PC-9 (cell line): ENCODE measurements at places on chromosomes 1 and 21. TPM values are rescaled to one million over a fixed set of nuclear protein-coding genes. Genes with fewer than 3 reads are reported as not detected.

DNA sequence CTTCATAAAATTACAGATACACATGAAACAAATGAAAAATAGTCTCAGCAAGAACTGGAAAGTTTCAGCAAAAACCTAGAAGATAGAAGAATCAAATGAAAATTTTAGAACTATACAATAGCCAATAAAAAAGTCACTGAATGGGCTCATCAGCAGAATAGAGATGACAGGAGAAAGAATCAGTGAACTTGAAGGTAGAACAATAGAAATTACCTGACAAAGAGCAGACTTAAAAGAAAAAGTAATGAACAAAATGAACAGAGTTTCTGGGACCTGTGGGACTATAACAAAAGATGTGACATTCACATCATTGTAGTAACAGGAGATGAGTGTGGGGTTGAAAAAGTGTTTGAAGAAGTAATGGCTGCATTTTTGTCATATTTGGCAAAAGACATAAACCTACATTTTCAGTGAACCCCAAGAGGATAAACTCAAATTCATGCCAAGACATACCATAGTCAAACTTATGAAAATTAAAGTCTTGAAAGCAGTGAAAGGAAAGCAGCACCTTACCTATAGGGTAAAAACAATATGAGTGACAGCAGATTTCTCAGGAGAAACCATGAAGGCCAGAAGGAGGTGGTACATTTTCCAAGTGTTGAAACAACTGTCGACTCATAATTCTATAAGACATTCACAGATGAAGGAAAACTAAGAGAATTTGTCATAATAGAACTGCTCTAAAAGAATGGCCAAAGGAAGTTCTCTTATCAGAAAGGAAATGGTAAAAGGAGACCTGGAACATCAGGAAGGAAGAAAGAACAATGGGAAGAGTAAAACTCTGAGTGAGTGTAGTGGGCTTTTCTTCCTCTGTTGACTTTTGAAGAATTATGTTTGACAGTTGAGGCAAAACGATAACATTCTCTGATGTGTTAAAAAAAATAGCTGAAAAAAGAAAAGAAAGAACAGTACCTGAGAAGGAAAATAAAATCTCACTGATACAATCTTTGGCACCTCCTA is 23.5 kb downstream of the NTPCR start:
- no peaks in the 10 kb centered on the region for H3K4me1 ChIP-seq
- DNase-seq: no peak
- no peak overlapping the region for H3K27ac ChIP-seq
- H3K27me3 ChIP-seq: no peaks in the 10 kb centered on the region
- H3K36me3 ChIP-seq: peaks cover 40% of the 10 kb centered on the region
- no peak overlapping the region for H3K4me3 ChIP-seq

GRCh38 chr1:147762233-147763024 is 2.0 kb upstream of the GJA5 start:
- peaks cover 64% of the 10 kb centered on the region for H3K4me1 ChIP-seq
- H3K27me3 ChIP-seq: no peaks in the 10 kb centered on the region
- H3K27ac ChIP-seq: peak overlapping the region; percentile 79

DNA sequence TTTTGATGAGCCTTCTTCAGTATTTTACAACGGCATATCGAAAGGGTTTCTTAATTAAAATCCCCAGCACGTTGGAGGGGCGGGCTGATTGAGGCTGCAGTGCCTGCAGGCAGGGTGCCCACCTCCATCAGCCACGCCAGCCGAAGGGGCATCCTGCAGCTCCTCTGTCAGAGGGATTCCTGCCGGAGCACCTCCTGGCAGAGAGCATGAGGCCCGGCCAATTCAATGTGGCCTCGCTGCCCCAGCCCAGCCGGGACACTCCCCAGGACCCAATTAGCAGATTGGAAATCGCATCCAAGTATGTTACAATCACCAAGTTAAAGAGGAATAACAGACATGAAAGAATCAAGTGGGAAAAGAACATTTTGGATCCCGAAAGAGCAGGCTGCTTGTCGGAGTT is 216.6 kb downstream of the ST6GALNAC3 start:
- no peak overlapping the region for H3K27ac ChIP-seq
- DNase-seq: no peak
- no peaks in the 10 kb centered on the region for H3K36me3 ChIP-seq
- no peaks in the 10 kb centered on the region for H3K4me1 ChIP-seq
- H3K27me3 ChIP-seq: no peaks in the 10 kb centered on the region

Gene AADACL3
- not detected in 2 replicates for total RNA-seq

GRCh38 chr1:109389638-109390341 is 7.9 kb downstream of the SORT1 start:
- peaks cover 28% of the 10 kb centered on the region for H3K4me1 ChIP-seq
- H3K4me3 ChIP-seq: no peak overlapping the region
- H3K27ac ChIP-seq: no peak overlapping the region
- H3K27me3 ChIP-seq: no peaks in the 10 kb centered on the region
- no peak for DNase-seq
- H3K36me3 ChIP-seq: no peaks in the 10 kb centered on the region

Gene AIM2
- not detected in 2 replicates for total RNA-seq

- peaks cover 18% of the 10 kb centered on the region for H3K4me1 ChIP-seq
- DNase-seq: no peak
- H3K4me3 ChIP-seq: peak overlapping the region; percentile 81
- H3K36me3 ChIP-seq: 0 out of 2 replicates have a peak, but pooled peaks cover 5% of the 10 kb centered on the region
Observed at GRCh38 chr21:42975886-42976608, 1.7 kb downstream of the PKNOX1 start.

Gene RPTN
- total RNA-seq: not detected in 2 replicates

GRCh38 chr1:41623736-41624135 is 139.3 kb upstream of the EDN2 start:
- no peak for DNase-seq
- H3K27ac ChIP-seq: no peak overlapping the region
- no peaks in the 10 kb centered on the region for H3K36me3 ChIP-seq
- peaks cover 26% of the 10 kb centered on the region for H3K4me1 ChIP-seq
- H3K27me3 ChIP-seq: no peaks in the 10 kb centered on the region
- H3K4me3 ChIP-seq: no peak overlapping the region

GRCh38 chr1:161803181-161803580 is 37.1 kb downstream of the ATF6 start:
- no peaks in the 10 kb centered on the region for H3K4me1 ChIP-seq
- H3K27me3 ChIP-seq: no peaks in the 10 kb centered on the region
- H3K4me3 ChIP-seq: no peak overlapping the region
- H3K27ac ChIP-seq: no peak overlapping the region

Gene ZNF683
- total RNA-seq: not detected in 2 replicates

DNA sequence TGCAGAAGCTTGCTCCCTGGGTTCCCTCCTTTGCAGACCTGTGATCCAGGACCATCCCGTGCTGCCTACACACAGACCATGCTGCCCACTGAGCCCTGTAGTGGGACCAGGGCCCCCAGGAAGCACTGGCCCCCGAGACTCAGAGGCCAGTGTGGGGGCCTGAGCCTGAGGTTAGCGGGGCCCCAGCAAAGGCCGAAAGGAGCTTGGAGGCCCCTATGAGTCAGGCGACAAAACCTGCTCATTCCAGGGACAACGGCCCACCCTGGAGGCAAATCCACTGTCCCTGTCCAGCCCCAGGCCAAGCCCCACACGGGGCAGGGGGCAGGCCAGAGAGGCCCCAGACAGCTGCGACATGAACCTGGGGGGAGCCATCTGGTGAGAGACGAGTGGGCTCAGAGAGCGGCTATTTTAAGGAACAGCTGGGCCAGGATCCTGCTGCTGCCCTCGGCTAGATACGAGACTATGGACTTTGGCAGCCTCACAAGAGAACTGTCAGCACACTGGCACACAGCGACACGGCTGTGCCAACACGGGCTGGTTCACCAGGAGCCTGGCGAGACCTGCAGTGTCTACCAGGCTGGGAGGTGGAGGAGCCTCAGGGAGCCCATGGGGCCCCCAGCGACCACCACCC is 74.7 kb downstream of the ARHGEF16 start:
- no peaks in the 10 kb centered on the region for H3K36me3 ChIP-seq
- peaks cover 10% of the 10 kb centered on the region for H3K4me1 ChIP-seq
- H3K27me3 ChIP-seq: no peaks in the 10 kb centered on the region
- DNase-seq: no peak
- no peak overlapping the region for H3K27ac ChIP-seq
- H3K4me3 ChIP-seq: no peak overlapping the region; the same call in 1 of the 2 replicates

Gene PTPRC
- 0.58 and 0.79 TPM in 2 replicates for total RNA-seq

DNA sequence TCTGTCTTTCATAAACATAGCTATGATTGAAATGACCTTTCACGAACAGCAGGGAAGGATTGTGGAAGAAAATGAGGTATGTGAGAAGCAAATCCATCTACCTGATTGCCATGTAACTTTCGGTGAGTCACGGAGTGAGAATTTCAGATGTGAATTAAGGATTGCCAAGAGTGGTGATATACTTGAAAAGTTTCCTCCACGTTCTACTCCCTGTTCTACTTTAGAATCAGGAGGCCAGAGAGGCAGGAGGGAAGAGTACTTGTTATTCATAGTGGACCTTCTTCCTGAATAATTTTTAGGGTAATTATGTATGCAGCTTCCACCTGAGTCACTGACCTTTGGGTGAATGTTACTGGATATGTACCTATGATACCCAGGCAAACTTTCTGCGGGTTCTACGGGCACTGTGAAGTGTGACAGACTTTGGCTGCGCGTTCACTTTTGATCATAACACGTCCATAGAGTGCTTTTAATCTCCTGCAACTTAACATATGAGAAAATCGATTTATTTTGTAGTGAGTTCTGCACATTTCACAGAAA is 2.6 kb upstream of the KCNE1 start:
- 0 out of 2 replicates have a peak, but pooled peaks cover 3% of the 10 kb centered on the region for H3K4me1 ChIP-seq
- H3K27ac ChIP-seq: no peak overlapping the region
- H3K27me3 ChIP-seq: no peaks in the 10 kb centered on the region
- no peak overlapping the region for H3K4me3 ChIP-seq
- no peaks in the 10 kb centered on the region for H3K36me3 ChIP-seq
